ENCODE measurements at places on chromosomes 1 and 21.

DNA sequence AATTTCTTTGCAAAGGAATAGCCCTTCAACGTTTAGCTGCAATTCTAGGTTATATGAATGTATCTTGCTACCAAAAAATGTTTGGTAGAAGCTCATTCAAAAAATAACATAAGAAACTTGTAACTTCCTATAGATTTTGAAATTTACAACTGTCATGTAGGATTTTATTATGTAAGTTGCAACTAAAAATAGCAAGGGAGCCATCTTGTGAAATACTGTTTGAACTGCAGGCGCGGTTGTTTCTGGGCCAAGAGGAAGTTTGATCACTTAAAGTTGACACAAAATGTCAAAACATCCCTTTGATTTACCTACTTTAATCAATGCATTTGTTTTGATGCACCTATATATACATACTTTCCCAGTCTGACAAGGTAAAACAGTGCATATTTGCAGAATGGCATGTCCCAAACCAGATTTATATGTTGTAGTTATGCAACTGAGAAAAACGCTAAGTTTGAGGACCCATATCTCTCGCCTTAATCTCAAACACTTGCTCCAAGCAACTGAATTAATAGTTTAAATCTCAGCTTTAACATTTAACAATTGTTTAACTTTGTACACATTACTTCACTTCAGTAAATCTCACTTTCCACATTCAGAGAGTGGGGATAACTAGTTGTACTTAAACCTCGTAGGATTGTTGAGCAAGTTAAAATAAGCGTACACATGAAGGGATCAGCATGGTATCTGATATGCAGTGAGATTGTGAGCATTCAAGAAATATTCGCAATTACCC is 63.9 kb downstream of the KCNK2 start:
- DNase-seq, result no peak

GRCh38 chr1:15734296-15734695 is 1.8 kb upstream of the SLC25A34 start:
- DNase-seq, result no peak

- DNase-seq, result no peak
Measured at GRCh38 chr1:79859212-79859948, 852.9 kb upstream of the ADGRL4 start.

- no peak for DNase-seq
Measured at GRCh38 chr1:79110749-79111148, 104.2 kb upstream of the ADGRL4 start.

DNA sequence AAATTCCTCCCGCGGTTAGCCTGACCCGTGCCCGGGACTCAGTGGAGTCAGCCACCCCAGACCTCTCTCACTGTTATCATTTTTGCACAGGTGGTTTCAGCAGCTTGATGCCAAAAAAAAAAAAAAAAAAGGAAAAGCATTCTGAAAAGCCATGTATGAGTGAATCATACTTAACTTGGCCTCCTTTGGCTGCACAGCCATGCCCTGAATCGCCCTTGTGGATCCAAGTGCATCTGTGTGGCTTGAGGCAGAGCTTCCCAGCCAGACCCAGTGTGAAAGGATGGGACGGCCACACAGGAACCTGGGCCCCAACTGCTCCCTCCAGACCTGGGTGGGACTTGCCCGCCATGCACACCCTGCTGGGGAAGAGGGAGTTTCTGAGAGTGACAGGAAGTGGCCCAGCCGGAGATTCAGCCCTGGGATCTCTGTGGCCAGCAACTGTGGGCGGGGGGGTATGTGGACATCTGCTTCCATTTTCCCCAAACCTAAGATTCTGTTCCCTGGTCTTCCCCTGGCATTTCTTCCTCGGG is 8.6 kb downstream of the YBEY start:
- no peak for DNase-seq

- DNase-seq, result no peak
Measured at GRCh38 chr1:45409276-45409675, 69.0 kb upstream of the MUTYH start.

- DNase-seq, result no peak
Measured at GRCh38 chr1:159851407-159851806, 11.1 kb downstream of the VSIG8 start.

DNA sequence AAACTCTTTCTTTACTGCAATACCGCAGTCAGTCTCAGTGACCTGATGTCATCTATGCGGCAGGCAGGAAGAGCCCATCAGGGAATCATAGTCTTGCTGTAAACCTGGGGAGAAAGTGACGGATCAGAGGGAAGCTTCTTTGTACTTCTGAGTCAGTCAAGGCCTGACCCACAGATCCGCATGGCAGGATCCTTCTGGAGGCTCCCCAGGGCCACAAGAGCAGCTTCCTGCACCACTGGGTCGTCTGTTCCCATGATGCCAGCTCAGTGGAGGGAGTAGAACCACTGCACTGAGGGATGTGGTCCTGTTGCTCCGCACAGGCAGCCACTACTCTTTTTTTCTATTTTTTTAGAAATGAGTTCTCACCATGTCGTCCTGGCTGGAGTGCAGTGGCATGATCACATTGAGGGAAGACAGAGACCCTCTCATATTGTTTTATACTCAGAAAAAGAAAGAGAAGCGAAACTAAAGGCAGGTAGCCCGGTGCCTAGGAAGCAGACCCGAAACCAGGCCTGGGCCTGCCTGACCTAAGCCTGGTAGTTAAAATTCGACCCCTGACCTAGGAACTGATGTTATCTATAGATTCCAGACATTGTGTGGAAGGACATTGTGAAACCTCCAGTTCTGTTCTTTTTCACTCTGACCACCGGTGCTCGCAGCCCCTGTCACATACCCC is 6.3 kb upstream of the ERVH48-1 start:
- no peak for DNase-seq

- DNase-seq, result no peak
Measured at GRCh38 chr1:18724801-18725200, 94.2 kb downstream of the PAX7 start.

DNA sequence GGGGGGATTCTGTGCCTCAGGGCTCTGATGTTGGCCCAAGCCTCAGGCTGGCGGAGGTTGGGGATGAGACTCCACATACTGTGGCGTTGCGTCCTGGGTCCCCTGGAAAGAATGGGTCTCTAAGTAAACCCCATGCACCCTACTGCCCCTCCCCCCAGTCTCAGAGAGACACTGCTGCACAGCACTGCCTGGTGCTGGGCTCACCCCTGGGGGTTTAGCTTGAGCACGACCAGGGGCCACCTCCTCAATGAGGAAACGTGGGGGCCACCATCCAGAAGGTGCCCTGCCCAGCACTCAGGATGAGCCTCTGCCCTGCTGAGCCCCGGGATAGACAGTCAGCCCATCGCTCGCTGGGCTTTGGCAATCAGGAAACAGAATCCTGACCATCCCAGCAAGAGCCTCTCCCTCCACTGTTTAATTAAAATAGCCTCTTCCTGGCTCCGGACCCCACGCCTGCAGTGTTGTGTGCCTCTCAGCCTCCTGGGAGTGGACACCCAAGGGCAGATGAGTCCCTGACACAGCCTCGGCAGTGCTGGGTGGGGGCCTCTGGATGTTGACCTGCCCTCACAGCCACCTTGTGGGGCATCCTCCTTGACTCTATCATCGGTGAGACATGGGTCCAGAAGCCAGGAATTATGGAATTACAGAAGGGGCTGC is 3.5 kb upstream of the KRTAP10-4 start:
- DNase-seq, result no peak

DNA sequence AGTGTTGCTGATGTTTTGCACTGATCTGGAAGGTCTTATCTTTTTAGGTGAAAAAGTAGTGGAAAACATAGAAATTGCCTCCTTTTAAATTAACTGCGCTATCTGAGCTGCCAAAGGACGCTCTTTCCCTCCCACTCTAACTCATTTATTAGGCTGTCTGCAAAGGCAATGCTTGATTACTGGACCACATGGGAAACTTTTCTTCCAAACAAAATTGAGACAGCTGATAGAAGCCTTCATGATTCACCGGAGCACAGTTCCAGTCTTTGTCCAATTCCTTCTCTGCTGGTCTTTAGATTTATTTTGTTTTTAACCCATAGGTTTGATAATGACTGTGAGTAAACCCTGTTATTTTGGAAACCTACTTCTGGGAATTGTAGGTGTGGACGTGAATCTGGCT is 93.0 kb upstream of the RAVER2 start:
- DNase-seq, result no peak

Measured in GM12891 (cell line).